Peyer's patch (tissue), 4 donors: ENCODE measurements at places on chromosomes 4 and X.

DNA sequence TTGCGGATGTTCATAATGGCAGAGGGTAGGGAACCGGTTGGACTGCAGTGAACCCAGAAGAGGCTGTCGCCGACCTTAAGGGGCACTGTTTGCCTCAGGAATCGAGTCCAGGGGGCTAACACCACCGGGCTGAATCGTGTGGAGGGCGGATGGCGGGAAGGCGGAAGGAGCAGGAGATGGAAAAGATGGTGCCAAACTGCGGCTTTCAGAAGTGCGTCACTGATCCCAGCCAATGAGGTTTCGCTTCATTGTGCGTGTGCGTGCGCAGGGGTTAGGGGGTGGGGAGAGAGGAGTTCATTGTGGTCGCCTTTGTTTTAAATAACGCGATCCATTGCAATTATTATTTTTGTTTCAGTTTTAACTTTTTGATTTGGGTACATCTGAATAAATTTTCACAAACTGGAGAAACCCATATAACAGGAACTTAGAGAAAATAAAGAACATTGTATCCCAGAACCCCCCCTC, at the start of gene NAA11:
Gene NAA11 (minus strand): TSS at position 198 of the 465 bp plus-strand sequence. CDS start 184 bp downstream, at position 14.
- no peak for DNase-seq

DNA sequence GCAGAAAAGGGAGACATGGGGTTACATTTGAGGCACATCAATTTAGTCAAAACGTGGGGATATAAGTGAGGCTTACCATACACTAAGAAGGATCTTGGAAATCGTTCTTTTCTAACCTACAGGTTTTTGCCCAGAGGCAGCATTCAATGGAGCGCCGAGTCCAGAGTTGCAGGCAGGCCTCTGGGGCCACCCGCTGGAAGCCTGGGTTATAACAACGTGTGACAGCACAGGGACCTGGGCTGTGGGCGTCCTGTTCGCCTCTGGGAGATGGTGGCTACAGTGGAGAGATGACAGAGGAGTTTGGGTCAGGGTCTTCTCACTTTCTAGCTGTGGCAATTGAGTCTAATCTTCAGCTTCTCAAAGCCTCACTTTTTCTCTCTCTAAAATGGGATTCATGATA, 53.9 kb downstream of the ENPP6 start:
- DNase-seq = no peak

DNA sequence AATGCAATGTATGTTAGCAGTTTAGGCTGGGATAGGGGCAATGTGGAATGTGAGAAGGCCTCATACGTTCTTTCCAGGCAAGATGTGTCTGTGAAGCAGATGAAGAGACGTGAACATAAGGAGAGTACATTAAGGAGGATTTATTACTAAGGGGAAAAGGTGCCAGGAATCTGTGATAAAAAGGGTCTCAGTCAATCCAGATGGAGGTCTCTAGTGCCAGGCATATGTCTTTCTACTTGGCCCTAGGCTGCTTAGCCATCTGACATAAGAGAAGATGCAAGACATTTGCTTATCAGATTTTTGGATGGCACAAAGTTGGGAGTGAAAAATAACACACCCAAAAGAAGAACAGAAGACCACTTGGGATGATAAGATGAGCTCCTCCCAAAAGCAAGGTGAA, 93.0 kb upstream of the PRKG2 start:
- DNase-seq = no peak

DNA sequence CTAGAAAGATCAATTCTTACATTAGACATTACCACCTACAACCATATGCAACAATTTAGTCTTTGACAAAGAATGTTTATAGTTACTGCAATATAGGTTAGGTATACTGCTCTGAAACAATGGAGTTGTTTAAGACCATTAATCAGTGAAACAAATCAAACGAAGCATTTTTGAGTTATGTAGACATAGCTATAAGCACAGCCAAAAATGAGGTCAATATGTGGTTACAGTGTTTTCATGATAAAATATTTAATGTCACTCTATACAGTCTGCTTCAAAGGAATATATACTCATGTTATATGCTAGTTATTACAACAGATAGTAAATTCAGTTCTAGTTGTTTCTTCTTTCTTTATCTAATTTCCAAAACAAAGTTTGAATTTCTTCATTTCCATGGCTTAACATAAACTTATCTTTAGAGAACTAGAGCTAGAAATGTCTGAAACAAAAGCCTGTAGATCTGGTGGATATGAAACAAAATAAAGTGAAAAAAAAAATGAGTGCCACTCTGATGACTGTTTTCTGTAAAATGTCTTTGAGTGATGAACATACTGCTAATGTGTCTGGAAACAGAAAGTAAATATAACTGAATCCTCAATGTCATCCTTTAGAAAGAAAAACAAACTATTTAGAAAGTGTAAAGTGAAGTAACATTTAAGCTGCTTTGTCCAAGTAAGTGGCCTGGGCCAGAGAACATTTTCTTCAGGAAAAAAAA, 809.0 kb downstream of the FAT4 start:
- no peak for DNase-seq

DNA sequence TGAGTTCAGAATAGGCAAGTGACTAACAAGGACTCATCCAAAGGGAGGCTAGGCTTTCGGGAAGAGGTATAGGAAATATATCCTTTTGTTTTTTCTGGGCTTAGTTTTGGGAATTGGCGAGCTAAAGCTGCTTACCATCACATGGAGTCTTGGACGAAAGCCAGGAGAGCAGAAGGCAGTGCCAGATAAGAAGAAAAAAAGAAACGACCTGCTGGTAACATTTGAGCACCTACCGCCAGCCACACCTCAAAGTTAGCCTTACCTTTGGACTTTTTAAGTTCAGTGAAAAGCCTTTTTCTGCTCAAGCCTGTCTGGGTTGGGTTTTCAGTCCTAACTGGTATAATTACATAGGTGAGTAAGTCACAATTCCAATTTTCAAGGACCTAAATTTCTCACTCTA, 85.1 kb upstream of the LCORL start:
- no peak for DNase-seq

DNA sequence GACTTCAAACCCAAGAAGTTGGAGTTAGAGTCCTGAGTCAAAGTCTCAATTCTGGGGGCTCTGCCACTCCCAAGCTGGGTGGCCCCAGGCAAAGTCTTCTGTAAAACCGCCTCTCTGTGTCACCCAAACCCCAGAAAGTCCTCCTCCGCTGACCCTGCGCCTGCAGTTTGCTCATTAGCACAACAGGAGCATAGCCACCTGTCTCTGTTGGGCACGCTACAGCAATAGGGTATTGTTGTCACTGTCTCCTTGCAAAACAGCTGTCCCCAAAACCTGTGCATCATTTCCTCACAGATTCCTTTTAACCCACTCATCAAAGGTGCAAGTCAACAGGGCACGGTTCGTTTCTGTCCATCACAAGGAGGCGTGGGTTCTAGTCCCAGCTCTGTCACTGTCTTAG, 8.0 kb upstream of the DGAT2L6 start:
- no peak for DNase-seq

GRCh38 chr4:37279894-37280592, 35.5 kb downstream of the NWD2 start:
- no peak for DNase-seq

DNA sequence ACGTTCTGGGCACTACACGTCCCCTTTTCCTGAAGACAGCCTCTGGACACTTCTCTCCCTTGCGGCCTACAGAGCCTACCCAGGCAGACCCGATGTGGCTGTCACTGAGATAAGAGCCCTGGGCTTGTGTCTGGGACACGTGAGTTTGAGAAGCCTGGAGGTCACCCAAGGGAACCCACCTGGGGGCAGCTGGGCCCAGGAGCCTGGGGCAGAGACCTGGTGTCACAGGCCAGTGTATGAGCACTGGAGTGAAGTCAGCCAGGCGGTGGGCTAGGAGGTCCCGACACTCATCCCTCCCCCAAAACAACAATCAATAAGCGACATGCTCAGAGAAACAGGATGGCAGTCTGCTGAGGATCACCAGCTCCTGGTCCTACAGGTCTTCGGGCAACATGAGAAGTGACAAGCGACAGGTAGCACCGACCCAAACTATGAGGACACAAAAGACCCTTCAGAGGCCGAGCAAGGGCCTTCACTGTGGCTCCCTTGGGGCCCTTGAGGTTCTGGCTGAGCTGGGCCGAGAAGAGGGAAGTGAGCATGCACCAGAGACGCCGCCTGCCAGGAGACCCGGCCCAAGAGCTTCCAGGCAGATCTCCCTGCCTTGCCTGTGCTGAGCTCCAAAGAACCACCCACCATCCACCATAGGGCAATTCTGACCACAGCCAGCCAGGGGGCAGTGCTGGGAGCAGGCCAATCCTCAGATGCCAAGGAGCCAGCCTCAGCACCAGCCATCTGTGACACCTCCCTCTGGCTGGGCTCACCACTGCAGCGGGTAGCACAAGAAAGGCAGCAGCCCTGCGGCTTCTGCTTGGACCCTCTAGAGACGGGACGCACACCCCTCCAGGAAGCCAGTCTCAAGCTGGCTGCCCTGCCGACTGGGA, 11.0 kb upstream of the DUSP9 start:
- DNase-seq = no peak
